ENCODE measurements at places on chromosomes 3 and 15.

- no peak for DNase-seq
These were observed 430.7 kb upstream of the CFAP20DC start for GRCh38 chr3:59480486-59480995.

DNA sequence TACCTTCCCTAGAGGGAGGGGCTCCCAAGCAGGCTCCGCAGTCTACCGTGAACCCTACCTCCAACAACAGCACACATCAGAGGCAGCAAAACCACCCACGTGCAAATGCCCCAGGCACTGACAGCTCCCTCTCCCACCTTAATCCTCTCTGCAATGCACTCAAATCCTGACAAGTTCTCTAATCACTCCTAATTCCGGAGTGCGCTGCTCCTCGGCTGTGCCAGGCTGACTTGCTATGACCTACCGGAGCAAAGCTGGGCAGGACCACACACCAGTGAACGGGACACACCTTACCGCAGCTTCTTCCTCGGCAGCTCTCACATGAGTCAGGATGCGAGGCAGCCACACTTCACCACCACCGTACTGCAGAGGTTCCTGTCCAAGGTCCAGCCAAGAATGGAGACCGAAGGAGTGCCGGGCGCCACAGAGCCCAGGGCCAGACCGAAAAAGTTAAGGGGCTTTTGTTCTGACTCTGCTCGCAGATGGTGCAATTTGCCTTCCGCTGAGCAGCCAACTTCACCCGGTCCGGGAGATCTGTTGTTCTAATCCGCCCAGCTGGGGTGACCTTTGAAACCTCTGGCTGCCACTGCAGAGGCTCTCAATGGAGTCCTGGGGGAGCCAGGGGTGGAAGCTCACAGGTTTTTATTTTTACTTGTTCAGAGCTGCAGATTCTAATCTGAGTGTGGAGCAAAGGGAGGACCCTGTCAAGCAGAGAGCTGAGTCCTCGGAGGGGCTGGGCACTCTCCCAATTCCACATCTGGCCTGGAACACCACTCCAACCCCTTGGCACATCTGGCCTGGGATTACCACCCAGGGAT, 84.4 kb downstream of the MYLK start:
- no peak for DNase-seq

DNA sequence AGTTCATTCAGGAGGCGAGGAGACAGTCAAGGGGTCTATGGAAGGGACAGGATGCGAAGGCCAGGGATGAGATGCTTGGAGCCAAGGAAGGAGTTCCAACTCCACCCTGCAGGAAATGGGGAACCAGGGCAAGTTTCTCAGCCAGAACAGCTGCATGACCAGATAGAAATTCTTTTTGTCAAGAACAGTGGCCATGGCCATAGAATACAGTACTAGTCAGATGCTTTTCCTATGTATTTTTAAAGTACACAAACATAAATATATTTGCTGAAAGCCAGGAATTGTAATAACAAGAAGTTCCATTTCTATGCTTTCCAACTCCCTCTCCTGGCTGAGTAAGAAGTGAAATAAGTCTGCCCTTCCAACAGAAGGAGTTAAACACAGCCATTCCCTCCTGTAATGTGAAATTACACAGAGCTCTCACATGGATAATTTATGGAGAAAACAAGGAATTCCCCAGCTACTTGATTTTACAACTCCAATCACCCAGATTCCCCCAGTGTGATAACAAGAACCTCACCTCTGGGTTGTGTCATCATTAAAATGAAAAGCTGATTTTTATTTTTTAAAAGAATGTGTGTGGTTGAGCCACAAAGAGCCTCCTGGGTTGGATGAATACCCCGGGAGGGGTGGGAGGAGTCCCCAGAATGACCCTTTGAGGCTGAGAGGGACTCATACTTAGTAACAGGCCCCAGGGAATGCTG, 124.6 kb upstream of the ARHGEF3 start:
- no peak for DNase-seq

DNA sequence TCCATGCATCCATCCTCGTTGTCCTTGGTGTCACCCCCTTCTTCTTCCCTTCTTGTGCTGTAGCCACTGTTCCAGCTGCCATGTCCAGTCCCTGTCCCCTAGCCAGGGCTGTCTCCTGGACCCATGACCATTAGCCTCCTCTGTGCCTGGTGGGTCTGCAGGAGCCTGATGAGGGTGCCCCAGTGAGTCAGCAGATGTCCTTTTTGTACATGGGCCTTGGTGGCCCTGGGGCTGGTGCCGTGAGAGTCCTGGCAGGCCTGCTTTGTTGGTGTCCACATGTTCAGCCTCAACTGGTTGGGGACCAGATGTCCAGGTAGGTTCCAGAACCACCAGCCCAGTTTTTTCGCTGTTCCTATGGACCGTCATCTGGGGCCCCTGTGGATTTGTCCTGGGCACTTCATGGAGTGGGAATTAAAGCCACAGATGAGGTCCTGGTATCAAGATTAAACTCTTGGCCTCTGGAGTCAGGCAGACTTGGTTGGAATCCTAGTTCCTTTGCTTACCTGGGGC, 66.1 kb downstream of the FBLN2 start:
- no peak for DNase-seq

GRCh38 chr3:64878362-64878761, 190.6 kb upstream of the ADAMTS9 start:
- DNase-seq = no peak
